Activated CD8-positive, alpha-beta memory T cell treated with anti-CD3 and anti-CD28 coated beads for 1 hour (primary cell): ENCODE measurements at places on chromosomes 3 and 15.

DNA sequence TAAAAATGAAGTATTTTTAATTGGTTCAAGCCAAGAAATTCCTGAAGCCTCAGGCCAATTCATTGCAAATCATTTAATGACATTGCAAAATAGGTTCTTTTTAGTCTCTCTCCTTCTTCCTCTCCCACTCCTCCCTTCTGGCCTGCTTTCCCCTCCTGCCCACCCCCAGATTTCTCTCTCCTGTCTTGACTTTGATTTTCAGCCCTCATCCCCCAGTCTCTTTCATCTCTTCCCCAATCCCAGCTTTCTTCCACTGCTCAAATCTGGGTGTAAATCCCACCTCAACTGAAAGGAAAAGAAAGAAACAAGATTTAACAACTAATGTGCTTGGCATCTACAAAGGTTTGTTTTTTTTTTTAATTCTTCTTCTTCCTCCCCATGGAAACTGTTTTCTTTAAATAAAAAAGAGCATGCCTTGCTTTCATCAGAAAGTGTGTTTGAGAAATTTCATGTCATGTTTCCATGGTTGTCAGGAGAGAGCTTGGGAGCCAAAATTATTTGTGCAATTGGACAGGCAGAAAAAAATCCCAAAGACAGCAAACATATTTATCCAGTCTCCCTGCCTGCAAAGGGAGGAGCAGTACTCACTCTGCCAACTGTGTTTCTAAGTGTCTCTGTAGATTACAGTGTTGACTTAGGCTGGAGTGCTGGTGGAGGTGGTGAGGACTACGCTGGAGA is 50.4 kb downstream of the BOC start:
- DNase-seq, result no peak

- no peak for DNase-seq
These were observed 233.2 kb upstream of the SEMA6D start for GRCh38 chr15:47484059-47484458.

GRCh38 chr15:97085731-97086130 is 755.2 kb downstream of the NR2F2 start:
- no peak for DNase-seq

DNA sequence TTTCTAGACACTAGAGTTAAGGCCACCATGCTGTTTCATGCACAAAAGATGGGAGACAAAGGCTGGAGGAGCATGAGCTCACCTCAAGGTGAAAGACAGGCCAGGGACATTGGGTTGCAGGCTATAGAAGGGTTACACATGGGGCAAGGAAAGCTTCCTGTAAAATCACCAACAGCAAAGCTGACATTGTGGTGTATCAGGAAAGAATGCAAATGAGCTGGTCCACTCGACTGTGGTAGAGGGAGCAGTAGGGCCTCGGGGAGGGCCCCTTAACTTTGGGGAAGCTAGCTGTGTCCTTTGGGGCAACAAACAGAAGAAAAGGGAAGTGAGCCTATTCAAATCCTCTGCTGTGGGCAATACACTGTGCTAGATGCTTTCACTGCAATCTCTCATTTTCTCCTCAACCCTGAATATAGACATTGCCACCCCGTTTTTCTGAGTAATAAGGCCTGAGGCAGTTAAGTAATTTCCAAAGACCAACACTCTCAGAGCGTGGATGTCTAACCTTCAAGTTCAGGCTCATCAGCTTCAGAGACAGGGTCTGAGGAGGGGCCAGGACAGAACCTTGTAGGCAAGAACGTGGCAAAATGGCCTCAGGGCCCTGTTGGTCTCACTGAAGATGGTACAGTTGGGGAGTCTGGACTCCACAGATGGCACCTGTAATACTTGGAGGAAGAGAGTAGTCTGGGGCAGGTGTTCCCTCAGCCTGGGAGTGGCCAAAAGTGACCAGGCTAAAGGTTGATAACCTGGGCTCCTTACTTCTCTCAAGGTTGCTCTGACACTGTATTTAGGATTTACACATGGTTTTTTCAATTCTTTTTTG is 24.1 kb downstream of the CX3CR1 start:
- DNase-seq, result no peak

DNA sequence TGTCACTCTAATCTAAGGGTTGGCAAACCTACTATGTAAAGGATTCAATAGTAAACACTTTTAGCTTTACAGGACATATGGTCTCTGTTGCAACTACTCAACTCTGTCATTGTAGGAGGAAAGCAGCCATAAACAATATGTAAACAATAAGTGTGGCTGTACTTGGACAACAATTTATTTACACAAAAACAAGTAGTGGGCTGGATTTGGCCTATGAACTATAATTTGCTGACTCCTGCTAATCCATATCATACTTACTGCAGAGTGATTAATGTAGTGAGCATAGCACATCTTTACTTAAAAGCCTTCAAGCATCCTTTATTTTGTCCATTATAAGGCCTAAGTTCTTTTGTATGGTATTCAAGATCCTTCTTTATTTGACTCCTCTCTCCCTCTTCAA is 441.9 kb downstream of the ZIC1 start:
- DNase-seq, result no peak

DNA sequence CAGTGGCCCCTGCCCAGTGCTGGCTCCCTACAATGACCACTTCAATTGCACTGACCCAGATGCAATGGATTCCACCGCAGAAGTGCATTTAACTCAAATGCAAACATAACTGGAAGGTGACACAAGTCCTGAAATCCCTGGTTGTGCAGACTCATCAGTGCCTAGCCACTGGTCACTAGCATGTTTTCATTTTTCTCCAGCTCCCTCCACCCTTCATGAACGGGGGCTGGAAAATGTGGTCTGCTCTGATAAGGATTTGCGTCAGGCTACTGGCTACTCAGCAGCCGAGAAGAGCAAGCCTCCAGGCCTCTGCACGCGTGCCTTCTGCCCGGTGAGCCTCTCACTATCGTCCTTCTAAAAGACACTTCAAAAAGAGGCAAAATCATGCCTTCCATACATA is 27.4 kb upstream of the FURIN start:
- no peak for DNase-seq

GRCh38 chr15:51672155-51672687 is 9.1 kb upstream of the SCG3 start:
- no peak for DNase-seq

DNA sequence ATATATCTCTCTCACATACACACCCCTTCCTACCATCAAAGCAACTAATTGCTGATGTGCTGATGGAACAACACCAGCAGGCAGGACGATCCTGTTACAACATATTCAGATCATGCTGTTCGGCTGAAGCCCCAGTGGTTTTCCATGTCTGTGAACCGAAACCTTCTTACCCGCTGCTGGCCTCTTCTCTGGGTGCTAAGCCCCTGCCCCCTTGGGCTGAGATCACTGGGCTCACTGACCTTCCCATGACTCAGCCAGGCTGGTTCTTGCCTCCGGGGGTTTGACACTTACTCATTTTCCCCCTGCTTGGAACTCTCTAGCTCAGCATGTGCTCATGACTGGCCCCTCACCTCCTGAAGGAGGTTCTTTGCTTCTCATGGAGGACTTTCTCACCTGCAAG is 122.0 kb upstream of the RGMA start:
- no peak for DNase-seq

DNA sequence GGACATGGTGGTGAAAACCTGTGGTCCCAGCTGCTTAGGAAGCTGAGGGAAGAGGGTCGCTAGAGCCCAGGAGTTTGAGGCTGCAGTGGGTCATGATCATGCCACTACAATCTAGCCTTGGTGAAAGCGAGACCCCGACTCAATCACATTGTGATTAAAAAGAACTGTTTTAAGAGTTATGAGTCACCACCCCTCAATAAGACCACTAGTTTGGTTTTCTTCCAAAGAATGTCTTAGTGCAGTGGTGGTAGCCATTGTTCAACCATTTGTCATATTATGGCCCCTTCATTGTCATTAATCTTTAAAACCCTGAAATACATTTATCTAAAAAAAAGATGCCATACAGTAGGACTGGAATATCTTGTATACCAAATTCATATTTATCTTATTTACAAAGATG is 48.8 kb downstream of the BLM start:
- no peak for DNase-seq
